ENCODE measurements at places on chromosomes 16 and 17.

GRCh38 chr17:42113293-42114069 is 967 bp upstream of the DHX58 start:
- no peak for DNase-seq

- DNase-seq: no peak
These were observed 23.9 kb downstream of the RHBDL3 start for GRCh38 chr17:32289471-32290070.

DNA sequence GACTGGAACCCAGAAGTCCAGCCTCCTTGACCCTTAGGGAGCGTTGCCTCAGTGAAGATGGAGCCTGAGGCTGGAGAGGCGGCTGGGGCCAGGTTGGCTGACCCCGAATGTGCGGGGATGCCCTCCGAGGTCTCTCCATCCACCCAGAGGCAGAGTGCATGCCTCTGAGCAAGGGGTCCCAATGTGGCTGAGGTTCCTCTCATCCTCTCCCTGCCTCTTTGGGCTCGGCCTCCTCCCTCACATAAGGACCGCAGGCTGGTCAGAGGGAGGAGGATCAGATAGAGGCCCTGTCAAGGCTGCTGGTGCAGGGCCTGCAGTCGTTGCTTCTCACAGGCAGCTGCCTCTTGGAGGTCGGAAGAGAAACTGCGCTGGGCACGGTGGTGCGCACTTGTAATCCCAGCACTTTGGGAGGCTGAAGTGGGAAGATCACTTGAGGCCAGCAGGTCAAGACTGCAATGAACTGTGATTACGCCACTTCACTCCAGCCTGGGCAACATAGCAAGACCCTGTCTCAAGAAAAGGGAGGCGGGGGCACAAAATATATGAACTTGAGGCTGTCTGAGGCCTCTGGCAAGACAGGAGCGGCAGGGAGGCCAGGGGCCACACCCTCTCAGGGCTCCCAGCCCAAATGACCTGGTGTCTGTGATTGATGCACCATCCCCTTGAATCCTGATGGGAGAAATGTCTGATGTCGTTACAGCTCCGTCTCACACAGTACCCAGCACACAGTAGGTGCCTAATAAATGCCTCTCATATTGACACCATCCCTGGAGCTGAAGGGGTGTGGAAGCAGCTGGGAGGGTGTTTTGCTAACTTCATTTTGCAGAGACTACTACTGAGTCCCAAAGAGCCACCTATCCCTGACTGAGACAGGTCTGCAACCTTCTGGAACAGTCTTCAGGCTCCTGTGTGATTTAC is 220.1 kb upstream of the GSE1 start:
- no peak for DNase-seq

GRCh38 chr17:16250635-16251034 is 33.6 kb downstream of the PIGL start:
- DNase-seq: no peak

GRCh38 chr16:83932955-83933673 is 19.9 kb upstream of the OSGIN1 start:
- no peak for DNase-seq

- DNase-seq: no peak
These were observed 38.9 kb upstream of the CMIP start for GRCh38 chr16:81405702-81406113.

DNA sequence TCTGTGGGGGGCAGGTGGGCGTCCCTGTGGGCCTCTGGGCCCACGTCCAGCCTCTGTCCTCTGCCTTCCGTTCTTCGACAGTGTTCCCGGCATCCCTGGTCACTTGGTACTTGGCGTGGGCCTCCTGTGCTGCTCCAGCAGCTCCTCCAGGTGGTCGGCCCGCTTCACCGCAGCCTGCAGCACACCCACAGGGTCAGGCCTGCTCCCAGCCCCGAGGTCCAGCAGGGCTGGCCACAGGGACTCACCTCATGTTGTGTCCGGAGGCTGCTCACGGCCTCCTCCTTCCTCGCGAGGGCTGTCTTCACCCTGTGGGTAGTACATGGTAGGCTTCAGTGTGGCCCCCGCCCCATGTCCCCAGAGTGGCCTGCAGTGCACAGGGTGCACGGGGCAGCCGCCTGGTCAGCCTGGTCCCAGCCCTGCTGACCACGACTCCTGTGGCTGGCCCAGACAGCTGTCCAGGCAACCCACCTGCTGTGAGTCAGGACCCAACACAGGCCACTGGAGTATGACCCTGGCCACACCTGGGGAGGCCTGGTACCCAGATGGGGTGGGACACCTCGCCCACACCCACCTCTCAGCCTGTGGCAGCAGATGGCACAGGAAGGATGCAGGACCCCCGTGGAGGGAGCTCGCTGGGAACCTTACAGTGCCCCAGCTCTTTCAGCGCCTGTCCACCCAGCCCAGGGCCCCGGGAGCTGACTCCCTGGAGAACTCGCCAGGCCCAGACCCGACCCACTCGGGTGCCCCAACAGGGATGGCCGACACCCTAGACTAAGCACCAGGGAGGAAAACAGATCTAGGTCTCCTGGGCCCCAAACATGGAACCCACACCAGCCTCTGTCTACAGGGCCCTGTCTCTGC is 23.9 kb upstream of the AATK start:
- no peak for DNase-seq

GRCh38 chr17:74078363-74078941 is 125.0 kb upstream of the RPL38 start:
- no peak for DNase-seq

- DNase-seq: no peak
These were observed 8.6 kb downstream of the ABCA3 start for GRCh38 chr16:2331931-2332267.

- DNase-seq: no peak
These were observed 248.6 kb downstream of the FTO start for GRCh38 chr16:53952215-53953208.

- DNase-seq: no peak
These were observed 14.2 kb downstream of the TRPV3 start for GRCh38 chr17:3543453-3543852.

DNA sequence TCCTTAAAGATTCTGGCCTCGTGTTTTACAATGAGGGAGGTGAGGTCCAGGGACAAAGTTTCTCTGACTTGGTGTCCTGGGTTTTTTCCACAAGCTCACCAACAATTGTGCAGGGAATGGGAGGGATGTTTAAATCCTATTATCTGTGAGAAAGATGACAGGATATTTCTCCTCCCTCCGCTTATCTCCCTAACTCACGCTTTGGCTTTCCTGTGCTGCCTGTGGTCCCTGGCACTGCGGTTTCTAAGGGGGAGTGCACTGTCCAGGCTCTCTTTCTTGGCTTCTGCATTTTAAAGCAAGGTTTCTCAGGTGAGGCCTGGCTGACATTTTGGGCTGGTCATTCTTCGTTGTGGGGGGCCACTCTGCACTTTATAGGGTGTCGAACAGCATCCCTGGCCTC is 16.4 kb downstream of the GGA3 start:
- no peak for DNase-seq

DNA sequence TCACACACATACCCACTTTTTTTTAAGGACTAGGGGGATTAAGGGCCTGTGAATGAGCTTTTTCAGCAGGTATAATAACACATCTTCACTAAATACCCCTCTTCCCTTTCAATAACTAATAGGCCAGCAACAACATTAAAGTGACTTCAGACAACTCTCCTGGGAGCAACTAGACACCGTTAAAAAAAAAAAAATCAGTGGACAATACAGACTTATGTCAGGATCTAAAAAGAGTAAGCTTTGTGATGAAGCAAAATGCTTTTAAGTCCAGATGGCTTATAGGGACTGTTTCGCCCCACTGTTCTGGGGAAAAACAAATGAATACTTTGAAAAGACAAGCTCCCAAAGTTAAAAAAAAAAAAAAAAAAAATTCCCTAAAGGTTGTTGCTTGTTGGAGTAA is 29.0 kb downstream of the SPAG9 start:
- no peak for DNase-seq

DNA sequence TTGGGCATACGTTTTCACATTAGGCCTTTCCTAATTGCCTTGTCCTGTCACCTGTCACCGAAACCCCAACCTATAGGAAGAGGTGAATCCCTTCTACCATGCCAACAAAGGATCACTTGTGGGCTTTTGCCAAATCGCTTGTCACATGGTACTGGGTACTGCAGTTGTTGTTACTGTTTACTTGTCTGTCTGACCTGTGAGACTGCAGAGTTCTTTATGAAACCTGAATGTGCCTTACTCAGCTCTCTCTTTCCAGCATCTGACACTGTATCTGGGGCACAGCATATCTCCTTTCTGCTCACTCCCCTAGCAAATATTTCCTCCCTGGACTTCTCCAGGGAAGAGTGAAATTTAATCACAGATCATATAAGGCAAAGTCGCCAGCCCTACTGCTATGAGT is 1272.4 kb downstream of the CDH8 start:
- no peak for DNase-seq

DNA sequence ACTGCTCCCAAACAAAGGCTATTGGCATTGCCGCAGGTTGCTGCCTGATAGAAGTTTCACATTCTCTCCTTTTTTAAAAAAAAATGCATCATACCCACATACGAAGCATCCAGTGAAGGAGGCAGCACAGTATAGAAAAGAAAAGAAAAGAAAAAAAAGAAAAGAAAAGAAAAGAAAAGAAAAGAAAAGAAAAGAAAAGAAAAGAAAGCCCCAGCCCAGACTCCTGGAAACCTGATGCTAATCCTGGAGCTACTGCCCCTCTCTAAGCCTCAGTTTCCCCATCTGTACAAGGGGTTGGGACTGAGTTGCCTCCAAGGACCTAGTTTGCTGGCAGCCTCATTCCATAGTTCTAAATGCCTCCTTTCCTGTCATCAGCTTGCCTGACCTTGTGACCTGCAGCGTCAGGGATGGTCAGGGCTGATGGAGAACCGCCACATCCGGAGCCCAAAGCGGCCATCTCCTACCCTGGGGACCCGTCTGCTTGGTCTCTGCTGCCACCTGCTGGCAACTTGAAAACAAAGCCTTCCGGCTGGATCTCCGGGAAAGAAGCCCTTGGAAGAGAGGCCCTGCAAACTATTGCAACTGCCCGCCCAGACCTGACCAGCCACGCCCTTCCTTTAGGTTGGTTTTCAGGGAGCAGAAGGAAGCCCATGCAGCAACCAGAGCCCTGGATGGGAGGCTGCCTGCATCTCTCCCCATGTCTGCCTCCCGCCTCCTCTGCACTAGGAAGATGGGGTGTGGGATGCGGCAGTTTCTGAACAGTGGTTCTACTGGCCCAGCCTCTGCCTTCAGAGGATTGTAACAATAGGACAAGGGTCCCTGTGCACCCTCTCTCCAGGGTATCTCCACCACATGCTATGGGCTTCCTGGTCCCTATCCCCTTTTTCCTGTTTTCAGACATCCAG is 13.0 kb downstream of the AIPL1 start:
- peak; percentile 64 for DNase-seq

- no peak for DNase-seq
These were observed 17.1 kb downstream of the MPRIP start for GRCh38 chr17:17059301-17059890.

DNA sequence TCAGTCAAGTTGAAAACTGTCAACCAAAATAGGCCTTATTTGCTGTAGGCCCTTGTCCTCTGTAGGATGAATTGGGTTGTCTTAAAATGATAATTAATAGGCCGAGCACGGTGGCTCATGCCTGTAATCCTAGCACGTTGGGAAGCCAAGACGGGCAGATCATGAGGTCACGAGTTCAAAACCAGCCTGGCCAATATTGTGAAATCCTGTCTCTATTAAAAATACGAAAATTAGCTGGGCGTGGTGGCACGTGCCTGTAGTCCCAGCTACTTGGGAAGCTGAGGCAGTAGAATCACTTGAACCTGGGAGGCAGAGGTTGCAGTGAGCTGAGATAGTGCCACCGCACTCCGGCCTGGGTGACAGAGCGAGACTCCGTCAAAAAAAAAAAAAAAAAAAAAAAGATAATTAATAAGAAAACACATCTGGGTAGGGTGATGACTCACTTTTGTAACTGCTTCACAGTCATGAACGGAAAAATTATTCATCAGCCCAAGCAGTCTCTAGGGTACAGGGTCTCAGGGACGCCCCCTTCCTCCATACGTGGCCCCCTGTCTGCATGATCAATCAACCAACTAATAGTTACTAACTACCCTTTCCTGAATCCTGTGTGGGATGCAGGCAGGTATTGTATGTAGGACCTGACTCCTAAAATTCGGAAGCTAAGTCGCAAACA is 137.0 kb upstream of the RCVRN start:
- DNase-seq: no peak
